ENCODE measurements at places on chromosomes 16 and 17.

DNA sequence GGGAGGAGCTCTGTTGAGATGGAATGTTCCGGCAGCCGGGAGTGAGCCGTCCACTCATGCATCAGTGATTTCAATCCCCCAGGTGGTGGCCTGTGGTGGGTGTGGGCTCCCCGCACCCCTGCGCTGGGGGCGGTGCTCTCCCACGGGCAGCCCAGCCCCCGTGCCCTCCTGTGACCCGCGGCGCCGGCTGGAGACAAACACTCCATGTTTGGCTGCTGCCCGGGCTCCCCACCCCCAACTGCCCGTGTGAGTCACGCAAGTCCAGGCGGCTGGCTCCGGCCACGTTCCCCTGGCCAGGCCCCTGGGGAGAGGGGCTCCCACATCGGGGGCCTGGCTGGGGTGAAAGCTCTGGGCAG lies 29.4 kb downstream of the CACNA1H start:
- H3K4me1 ChIP-seq = no peaks in the 10 kb centered on the region
- H3K4me3 ChIP-seq = no peak overlapping the region
- no peak overlapping the region for H3K27ac ChIP-seq
- H3K27me3 ChIP-seq = no peaks in the 10 kb centered on the region
- H3K36me3 ChIP-seq = no peaks in the 10 kb centered on the region
- no peak for DNase-seq

DNA sequence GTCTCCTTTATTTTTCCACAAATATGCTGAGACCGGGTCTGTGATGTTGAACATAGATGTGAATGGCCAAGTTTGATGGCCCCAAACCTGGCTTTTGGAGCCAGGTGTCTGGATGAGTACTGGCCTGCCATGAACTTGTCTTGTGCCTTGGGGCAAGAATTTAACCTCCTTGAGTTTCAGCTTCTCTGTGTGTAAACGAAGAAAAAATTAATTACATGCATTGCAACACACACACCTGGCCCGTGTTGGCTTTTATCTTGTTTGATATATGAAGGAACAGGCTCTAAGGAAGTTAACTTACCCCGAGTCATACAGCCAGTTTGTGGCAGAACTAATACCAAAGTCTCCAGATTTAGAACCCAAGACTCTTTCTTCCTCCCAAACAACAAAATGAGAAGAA lies 13.1 kb downstream of the FBXO39 start:
- no peak overlapping the region for H3K4me3 ChIP-seq
- no peak for DNase-seq

DNA sequence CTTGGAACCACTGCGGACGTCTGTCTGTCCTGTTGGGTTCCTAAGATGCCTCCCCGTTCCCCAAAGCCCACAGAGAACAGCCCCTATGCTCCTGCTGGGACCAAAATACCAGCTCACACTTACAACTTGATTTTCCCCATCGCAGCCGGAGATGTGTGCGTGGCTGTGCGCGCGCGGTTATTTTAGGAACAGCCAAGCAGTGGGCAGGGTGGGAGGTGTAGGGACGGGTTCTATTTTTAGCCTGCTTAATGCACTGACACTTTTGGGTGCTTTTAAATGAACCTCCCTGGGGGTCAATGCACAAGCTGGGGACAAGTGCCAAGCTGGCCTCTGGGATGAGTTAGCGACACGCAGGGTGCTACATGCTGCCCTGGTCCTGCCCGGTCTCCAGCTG lies 74.1 kb downstream of the KLHDC4 start:
- peaks cover 8% of the 10 kb centered on the region for H3K4me1 ChIP-seq
- H3K4me3 ChIP-seq = no peak overlapping the region
- H3K27ac ChIP-seq = no peak overlapping the region
- H3K27me3 ChIP-seq = no peaks in the 10 kb centered on the region
- peaks cover 15% of the 10 kb centered on the region for H3K36me3 ChIP-seq
- no peak for DNase-seq

- H3K27me3 ChIP-seq = no peaks in the 10 kb centered on the region
- H3K4me1 ChIP-seq = peaks cover 96% of the 10 kb centered on the region
- peak; percentile 49 for DNase-seq
- H3K27ac ChIP-seq = peak overlapping the region; percentile 61
- peaks cover 3% of the 10 kb centered on the region for H3K36me3 ChIP-seq
- H3K4me3 ChIP-seq = peak overlapping the region; percentile 1
Measured at GRCh38 chr16:27230562-27231001, 27.3 kb downstream of the KDM8 start.

- no peaks in the 10 kb centered on the region for H3K27me3 ChIP-seq
- H3K36me3 ChIP-seq = no peaks in the 10 kb centered on the region
- no peak overlapping the region for H3K4me3 ChIP-seq
- DNase-seq = no peak
Measured at GRCh38 chr17:83143817-83144231, 64.4 kb downstream of the METRNL start.
